ENCODE measurements at places on chromosomes 3 and 15.

- DNase-seq, result no peak
Measured at GRCh38 chr3:18648868-18649462, 223.8 kb upstream of the SATB1 start.

- DNase-seq, result no peak
Measured at GRCh38 chr15:39400821-39401550, 179.9 kb upstream of the THBS1 start.

- no peak for DNase-seq
Measured at GRCh38 chr3:38270606-38271005, 5.0 kb downstream of the SLC22A13 start.

- DNase-seq, result no peak
Measured at GRCh38 chr15:78437107-78437761, 782 bp upstream of the IREB2 start.

DNA sequence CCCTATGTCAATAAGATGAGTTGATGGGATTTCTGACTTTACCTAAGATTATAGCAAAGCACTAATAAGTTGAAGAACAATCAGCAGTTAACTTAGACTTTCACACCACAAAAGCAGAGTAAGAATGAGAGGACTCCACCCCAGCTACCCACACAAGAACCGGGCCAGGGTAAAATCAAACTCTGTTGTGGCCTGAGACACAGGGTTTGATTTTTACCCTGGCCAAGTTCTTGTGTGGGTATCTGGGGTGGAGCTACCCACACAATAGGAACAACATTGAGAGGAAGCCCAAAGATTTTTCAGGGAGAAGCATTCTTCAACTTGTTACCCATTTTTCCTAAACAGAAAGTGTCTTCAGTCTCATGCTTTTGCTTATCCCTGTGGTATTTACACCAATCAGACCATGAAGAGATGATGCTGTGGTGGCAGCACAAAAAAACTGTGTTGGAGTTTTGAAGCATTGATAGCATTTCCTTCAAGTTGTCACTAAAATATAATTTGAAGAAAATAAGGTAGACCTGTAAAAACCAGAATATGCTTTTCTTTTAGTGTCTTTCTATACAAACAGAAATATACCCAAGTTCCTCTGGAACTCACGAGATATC, 25.6 kb downstream of the CPOX start:
- DNase-seq, result no peak

GRCh38 chr15:64155802-64156651, 4.5 kb downstream of the SNX22 start:
- no peak for DNase-seq

- DNase-seq, result no peak
Measured at GRCh38 chr15:75948761-75949296, 45.2 kb downstream of the FBXO22 start.

DNA sequence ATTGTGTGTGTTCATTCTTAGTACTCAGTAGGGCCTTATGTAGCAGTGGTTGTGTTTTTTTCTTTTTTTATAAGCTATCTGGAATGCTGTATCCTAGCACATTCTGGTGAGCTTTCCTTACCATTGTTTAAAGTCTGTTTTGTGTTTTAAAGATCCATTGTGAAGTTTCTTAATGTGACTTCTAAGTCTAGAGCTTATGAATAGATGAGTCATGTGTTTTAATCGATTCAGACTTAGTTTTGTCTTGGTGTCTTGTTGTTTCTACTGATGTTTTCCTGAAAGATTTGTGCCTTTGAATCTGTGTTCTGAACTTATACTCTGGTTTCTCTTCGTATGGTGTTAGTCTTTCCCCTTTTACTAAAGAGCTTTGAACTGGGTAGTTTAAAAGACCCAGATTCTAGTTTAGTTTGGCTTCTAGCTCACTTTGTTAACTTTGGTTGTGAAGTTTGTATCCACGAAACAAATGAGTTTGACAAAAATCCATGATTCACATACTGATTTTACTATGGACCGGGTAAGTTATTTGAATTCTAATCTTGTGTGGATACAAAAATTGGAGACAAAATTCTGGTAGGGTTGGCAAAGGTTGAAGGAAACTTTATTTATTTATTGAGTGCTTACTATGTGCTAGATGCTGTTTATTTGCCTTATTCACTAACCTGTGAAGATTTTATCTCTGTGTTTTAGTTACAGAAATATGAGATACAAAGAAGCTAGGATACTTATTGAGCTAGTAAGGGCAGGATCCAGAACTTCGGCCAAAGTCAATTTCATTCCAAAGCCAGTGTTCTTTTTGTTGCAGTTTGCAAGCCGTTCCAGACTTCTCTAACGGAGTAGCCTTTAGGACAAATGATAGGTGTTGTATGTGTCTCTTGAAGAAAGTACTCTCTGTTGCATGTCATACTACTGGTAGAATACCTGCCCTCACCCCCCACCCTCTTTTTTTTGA, 24.8 kb downstream of the AKAP13 start:
- no peak for DNase-seq
